ENCODE measurements at places on chromosomes 2 and 18.

- DNase-seq: no peak
Observed at GRCh38 chr2:162184359-162184758, 32.3 kb upstream of the GCG start.

DNA sequence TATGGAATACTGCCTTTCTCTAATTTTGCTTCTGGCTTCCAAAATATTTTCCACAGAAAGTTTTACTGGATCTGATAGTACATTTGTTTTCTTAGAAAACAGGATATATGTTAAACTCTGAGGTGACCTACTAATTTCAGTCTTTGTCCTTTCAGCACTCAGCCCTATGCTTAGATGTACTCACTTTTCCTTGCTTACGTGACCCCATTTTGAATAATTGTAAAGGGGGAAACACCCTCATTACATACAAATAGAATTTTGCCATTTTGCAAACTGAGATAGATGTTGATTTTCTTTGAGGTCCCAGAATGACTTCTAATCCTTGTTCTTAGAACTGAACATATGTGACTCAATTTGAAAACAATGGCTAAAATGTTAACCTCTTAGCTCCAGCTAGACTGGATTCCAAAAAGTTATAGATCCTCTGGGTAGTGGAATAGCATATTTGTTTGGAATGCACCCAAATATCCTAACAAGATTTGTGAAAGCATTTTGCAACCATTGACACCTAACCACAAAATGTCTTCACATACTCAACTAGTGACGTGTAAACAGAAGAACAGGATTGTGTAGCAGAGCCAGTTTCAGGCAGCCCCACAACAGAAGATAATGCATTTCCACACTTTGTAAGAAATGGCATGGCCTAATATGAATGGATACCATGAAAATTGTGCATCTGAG is 44.8 kb upstream of the EHBP1 start:
- DNase-seq: no peak

DNA sequence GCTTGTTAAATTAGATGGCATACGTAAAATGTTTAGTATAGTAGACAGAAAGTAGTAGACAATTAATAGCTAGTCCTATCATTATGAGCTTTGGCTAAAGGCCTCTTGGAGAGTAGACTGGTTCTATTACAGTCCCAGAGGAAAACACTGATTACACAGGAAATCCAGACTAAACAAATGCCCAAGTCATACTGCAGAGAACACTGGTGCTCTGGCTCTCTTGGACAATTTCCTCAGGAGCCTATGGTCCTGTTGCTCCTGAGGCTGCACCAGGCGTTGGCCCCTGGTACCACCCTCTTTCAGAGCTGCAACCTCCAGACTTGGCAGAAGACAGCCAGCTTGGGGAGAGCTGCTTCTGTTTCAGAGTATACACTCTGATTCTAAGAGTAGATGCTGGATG is 41.8 kb downstream of the STAT1 start:
- DNase-seq: no peak

GRCh38 chr2:191912764-191913163 is 65.9 kb upstream of the CAVIN2 start:
- DNase-seq: no peak

DNA sequence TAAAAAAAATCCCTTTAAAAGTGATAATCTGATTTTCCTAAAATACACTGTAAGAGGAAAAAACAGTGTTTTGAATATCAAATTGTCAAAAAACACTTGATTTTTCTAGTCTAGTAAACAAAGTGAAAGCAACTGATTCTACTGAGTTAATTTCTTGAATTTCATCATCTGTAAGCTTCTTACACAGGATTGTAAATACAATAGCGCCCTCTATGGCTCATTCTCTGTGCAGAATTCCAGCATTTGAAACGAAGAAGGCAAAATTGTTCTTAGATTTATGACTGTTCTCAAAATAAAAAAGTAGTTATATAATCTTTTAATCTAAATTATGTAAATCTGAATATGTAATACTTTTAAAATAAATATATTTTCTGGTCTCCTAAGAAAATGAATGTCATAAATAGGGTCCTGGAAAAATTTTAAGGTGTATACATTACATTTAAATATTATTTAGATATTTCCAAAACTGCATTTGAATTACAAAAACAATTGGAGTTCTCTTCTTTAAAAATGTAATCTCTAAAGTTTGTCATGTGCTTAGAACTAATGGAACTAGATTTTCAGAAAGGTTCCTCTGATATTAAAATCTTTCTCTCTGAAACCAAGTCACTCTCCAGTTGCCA is 176.9 kb upstream of the MC4R start:
- DNase-seq: peak; percentile 77

- no peak for DNase-seq
Observed at GRCh38 chr2:132542953-132543569, 126.5 kb downstream of the GPR39 start.

DNA sequence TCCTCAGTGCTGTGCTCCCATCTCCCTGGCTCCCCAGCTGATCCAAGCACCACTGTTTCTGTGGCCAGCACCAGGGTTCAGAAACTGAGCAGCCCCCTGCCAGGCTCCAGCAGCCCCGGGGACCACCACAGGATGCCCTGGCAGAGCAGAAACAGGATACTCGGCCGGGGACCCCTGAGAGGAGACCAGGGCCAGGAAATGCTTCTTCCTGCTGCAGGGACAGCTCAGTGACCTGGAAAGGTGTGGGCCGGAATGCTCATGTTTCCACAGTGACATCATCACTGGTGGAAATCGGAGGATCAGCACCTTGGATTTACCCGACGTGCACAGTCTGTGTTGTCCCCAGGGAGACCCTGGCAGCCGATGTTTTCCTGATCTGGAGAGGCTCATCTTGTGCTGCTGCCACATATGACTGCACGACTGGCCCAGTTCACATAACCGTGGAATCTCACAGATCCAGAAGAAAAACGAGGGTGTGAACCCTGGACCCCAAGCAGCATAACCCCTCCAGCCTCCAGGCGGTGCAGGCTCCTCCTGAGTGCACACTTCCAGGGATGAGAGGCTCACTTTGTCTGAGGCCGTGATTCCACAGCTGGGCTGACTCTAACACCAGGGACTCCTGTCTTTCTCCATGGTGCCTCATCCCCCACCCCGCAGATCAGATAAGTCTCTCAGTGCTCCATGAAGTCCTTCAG is 58.0 kb downstream of the DDX1 start:
- no peak for DNase-seq

- no peak for DNase-seq
Observed at GRCh38 chr2:167271932-167272331, 383.7 kb downstream of the XIRP2 start.

GRCh38 chr2:2238726-2239269 is 92.3 kb downstream of the MYT1L start:
- DNase-seq: no peak

GRCh38 chr2:176118601-176119339 is 2.2 kb downstream of the HOXD10 start:
- DNase-seq: no peak
